H4 (cell line): ENCODE measurements at places on chromosomes 4 and X. TPM values are rescaled to one million over a fixed set of nuclear protein-coding genes. Genes with fewer than 3 reads are reported as not detected.

GRCh38 chrX:23251043-23251442, 83.6 kb upstream of the PTCHD1 start:
- DNase-seq: no peak

Gene MAMLD1
- total RNA-seq: 0.35 and 1.6 TPM in 2 replicates

Gene FAM9B
- not detected in 2 replicates for total RNA-seq

Gene TMSB15A
- 105 and 116 TPM in 2 replicates for total RNA-seq

Gene ATP11C
- total RNA-seq: 30.4 and 34.9 TPM in 2 replicates

DNA sequence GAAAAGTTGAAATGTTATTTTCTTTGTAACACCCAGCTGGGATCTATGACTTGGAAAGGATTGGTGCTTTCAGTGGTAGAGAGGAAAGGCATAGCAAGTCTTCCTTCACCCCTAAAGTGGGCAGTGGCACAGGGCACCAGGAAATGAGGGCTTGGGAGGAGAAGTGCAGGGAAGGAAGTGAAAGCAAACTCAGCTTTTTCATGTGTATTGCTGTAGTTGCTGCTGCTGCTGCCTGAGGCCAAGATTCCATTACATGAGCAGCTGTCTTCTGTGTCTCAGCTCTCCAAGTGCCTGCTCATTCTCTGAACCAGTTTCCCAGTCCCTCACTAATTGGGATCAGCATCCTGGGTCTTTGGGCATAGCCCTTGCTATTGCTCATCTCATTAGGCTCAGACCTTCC, 2.6 kb downstream of the HCCS start:
- no peak for DNase-seq

DNA sequence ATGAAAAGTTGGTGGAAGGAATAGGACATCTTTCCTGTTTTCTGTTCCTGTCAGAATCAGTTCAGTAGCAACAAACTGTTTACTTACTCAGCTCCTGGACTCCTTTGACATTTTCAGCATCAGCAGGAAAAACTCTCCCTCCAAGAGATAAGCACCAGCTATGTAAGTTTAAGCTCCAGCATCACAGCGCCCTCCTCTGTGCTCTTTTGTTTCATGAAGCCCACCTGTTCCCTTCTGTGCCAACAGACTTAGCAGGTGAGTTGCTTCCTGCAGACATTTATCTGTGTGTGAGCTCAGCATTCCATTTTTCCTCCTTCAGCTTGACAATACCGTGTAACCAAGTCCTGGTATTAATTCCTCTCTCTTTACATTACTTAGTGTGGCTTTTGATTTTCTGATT, 644.1 kb upstream of the AGA start:
- no peak for DNase-seq

DNA sequence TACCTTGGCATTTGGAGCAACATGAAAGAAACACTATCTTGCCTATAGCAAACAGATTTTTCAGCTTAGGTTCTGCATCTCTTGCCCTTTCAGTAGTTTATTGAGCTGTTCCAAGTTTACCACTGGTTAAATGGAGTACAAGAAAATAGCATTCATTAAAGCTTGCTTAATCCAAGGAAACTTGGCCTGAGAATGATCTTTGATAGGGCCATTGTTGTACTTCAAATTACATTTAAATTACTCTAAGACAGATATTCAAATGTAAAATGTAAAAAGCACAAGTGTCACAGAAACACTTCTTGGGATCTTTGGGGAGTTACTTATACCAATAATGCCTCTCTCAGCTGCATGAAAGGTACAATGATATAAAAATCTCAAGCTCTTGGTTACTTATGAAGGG, 609.0 kb upstream of the HTR2C start:
- DNase-seq: no peak

Gene LUZP4
- total RNA-seq: not detected in 2 replicates

Gene SULT1E1
- 1.6 and 3.1 TPM in 2 replicates for total RNA-seq
